ENCODE measurements at places on chromosomes 5 and 9.

GRCh38 chr9:25415718-25416117 lies 262.5 kb downstream of the TUSC1 start:
- DNase-seq, result no peak

DNA sequence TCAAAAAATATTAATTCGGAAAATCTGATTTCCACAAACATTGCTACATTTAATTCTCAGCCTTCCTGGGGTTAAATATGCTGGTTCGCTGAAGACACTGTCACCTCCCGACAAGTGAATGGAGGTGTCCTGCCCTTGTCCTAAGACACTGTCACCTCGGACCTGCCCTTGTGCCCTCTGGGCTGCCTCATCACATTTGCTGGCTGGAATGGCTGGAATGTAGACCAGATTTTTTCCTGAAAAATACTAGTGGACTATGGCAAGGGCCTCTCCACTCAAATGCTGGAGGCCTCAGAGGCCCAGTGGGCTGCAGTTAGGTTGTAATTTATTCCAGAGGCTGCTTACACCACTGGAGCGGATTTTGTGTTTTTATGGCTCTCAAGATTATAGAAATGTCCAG lies 28.2 kb downstream of the CACNA1B start:
- no peak for DNase-seq

DNA sequence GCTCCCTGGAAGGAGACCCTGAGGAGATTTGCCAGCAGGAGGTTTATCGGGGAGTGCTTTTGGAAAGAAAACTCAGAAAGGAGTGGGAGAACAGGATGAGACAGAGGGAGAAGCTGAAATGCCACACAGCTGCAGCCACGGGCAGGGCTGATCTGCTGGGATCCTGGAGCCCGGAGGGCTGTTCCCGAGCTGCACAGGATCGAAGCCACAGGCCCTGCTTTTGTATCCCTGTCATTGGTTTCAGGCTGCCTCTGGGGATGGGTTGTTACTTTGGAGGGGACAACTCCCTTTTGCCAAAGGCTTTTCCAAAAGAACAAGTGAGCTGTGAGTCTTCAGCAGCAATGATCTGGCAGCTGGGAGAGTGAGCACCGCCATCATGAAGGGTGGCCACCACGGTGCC lies 152.5 kb upstream of the PTCH1 start:
- no peak for DNase-seq

DNA sequence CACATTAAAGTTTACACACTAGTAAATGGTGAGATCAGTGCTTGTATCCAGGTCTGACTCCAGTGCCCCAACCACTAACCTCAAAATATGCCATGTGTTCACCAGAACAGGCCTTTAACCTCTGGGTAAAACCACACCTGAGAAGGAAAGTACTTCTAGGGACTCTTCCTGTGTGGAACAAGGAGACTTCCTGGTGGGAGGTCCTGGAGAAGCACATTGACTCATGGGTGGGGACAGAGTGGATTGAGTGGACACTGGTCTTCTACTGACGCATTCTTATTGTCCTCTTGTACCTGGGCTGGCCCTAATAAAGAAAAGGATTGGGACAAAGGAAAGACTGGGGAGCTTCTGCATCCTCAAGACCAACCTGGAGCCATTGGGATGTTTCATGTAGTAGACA lies 43.4 kb downstream of the ANGPTL2 start:
- no peak for DNase-seq

DNA sequence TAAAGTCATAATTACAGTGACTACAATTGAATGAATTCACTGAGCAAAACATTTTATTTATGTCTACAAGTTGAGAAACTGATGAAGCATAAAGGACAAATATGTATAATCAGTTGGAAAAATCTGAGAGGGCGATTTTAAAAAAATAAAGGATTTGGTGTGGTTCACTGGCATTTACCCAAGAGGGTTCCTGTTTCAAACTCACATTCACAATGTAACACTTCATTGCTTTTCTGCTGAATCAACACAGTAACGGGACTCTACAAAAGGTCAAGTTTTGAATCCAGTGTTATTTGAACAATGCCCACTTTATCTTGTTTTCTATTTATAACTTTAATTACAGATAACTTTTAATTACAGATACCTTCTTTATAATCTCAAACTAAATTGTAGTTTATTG lies 138.6 kb downstream of the NUDT12 start:
- no peak for DNase-seq

- no peak for DNase-seq
Measured at GRCh38 chr5:38718771-38719391, 126.9 kb upstream of the OSMR start.

Measured in CD4-positive, CD25-positive, alpha-beta regulatory T cell (primary cell).